Activated CD8-positive, alpha-beta memory T cell treated with anti-CD3 and anti-CD28 coated beads for 48 hours (primary cell): ENCODE measurements at places on chromosomes 6 and 20.

DNA sequence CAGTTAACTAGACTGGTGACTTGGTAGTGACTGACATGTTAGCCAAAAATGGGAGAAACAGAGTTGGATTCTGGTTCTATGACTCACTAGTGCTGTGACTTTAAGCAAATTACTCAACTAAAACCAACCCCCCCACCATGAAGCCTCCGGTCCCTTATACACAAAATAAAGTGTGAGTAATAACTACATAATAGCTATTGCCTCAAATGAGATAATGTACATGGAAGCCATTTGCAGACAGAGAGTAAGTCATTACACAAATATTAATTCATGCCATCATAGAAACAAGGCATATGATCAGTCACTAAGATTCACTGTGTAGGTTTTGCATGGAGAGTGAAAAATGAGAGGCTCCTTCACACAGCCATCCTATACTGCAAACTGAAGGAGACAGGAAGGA lies 111.9 kb downstream of the HIVEP2 start:
- no peak for DNase-seq

DNA sequence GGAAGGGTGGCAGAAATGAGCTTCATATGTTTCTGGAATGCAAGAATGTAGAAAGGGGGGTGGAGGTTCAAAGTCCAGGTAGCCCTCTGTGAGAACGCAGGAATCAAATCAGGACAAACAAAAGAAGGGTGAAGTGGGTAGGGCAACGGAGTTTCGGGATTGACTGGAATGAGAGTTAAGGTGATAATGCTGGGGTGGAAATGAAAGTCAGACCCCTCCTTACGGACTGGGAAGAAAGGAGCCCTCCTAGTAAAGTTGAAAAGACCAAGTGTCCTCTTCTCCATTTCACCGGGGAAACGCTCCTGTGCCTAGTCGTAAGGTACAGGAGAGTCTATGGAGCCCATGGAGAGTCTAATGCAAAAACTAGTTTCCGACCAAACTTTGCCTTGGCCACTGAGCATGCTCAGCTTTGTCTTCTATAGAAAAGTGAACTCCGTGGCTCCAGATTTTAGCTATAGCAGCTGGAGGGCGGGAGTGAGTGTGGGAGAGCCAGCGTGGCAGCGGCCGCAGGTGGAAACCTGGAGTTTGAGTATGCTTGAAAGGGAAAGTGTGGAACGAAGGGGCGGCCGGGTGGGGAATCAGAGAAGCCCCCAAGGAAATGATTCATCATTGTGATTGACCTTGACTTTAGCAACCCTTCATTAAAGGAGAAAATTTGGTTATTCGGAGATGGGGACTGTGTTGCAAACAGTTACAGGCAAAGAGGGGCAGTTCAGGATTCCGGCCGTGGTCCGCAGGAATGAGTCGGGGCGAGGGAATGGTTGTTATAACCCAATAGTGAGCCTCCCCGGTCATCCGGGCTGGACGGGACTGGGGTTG lies 1.3 kb upstream of the LRRC1 start:
- DNase-seq, result no peak

DNA sequence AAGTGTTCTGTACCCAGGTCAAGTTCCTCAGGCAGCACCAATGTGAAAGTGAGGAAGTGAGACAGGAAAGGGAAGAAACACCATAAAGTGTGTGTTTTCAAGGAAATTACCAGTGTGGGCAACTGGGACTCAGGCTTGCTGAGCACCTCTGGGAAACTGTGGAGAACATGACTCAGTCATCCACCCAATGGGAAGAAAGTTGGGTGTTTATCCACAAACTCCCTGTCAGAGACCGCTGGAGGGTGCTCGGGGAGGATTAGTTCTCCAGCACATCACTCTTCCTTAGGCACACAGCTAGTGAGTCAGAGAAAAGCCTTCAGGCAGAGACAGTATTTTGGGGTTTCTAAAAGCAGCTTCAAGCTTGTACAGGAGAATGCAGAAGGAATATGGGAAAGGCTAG lies 93.6 kb downstream of the PCSK2 start:
- no peak for DNase-seq

- DNase-seq, result no peak
Measured at GRCh38 chr6:151018046-151018445, 152.5 kb downstream of the MTHFD1L start.

GRCh38 chr6:148494226-148494625 lies 151.6 kb downstream of the SASH1 start:
- DNase-seq, result no peak

DNA sequence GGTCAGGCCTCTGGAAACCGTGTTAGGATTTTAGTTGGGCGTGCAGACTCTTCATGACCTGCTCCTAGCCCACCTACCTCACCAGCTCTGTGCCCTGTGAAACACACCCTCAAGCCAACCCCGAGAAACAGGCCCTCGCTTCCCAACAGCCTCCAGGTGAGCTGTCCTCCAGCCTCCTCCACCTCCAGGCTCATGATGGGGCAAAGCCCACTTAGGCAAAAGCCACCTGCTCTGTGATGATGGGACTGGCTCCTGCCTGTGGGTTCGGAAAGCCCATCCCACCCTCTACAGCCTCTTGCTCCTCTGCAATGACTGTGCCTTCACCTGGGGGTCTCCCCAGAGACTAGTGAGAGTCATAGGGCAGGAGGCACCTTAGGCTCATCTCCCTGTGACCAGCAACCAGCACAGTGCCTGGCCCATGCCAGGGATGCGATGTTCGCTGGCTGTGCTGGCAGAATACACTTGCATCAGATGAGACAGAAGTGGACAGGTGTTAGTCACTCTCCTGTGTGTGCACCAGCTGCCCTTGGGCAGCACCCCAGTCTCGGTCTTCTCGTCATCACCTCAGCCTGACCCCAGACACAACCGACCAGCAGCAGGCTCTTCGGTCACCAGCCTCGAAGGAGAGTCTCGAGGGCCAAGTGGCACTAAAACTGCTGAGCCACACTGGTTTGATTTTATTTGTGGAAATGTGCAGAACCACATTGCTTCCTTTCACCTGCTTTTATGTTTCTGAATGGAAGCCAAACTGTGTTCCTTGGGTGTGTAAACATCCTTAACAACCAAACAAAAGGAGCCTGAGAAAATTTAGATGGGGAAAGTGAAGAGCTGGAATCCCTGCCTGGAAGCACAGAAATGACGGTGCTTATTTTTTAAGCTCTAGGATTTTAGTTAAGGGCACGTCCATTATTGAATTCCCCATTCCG lies 10.7 kb downstream of the PXDC1 start:
- no peak for DNase-seq

DNA sequence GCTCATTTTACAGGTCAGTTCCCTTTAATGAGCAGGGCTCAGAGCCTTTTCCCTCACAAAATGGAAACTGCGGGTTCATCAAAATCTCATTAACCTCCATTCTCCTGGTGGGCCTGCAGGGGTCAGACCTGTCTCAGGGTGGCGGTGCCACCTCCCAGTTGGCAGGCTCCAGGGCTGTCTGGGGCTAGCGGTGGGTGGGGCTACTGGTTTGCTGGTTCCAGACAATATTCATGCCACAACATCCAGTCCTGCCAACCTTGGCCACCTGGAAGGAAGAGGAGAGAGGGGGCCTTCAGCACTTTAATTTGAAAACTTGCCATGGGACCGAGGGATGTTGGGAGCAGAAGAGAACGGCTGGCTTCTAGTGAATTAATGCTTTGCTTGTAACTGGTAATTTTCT lies 41.9 kb upstream of the CTNNBL1 start:
- no peak for DNase-seq

- no peak for DNase-seq
Measured at GRCh38 chr6:100620085-100620840, 155.5 kb upstream of the SIM1 start.

DNA sequence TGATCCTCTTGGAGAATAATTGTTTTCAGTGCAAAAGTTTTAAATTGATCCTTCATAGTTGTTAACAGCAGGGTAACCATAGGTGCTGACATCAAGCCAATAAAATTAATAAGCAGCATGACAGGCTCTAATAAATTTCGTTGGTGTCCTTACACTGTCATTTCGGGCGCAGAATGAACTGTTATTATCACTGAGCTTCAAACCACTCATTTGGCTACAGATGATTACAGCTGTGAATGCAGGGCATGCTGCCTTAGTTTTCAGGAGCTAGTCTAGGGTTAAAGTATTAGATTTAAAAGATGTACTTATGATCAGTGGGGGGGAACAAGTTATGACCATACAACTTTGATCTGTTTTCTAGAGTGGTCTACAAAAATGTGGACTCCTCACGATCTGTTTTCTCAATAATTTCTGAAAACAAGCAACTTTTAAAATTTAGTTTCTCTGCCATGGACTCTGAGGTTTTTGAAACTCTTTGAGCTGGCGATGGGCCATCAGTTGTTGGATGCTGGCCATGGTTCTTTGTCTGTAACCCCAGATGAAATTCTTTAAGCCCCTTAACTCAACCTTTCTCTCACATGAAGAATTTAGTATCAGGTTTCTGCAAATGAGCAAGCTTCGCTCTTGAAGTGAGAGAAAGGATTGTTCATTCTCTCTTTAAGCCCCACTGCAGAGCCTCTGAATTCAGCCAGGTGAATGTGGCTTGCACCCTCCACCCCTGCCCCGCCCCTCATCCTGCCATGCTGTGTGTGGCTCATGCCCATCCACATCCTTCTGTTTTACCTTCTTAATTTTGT lies 99.1 kb upstream of the MTHFD1L start:
- DNase-seq, result no peak

DNA sequence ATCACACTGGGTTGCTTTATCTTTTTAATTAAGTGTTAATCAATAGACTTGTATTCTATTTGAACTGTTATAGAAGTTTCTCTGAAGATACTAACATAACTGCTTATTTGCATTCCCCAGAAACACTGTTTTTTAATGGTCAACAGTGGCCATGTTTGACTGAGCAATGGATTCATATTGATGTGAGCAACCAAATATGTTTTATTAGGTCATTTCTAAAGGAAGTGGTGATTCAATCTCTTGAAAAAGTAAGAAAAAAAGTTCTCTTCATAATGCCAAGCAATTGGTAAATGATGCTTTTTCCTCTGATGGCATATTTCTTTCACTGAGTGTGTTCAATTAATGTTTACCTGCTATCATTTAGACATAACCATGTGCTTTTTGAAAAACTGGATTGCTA lies 593.0 kb upstream of the CITED2 start:
- no peak for DNase-seq

DNA sequence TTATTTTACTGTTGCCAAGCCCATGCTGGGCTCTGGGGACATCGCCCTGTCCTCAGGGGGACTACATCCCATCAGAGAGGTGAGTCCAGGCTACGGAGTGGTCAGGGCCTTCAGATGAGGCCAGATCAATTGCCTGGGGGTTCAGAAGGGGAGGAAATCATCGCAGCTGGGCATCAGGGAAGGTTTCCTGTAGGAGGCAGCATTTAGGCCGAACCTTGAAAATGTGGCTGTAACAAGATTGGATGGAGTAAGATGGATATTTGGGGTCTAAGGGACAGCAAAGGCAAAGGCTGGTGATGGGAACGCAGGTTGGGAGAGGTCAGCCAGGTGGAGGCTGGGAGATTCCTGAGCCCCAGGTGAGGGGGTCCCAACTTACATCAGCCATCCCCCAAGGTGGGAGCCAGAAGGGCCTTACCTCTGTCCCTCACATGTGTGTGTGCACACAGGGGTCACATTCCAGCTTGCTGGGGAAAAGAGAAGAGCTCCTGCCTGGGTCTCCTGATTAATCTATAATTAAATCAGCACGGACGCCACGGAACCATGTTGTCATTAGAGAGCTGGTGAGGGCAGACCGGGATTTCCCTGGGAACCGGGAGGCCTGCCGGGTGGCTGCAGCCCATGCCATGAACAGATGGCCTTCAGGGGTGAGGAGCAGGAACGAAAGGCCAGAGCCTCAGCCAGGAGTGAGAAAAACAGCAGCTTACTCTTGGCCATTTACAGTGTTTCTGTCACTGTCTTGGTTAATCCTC lies 30.5 kb upstream of the DLGAP4 start:
- no peak for DNase-seq

DNA sequence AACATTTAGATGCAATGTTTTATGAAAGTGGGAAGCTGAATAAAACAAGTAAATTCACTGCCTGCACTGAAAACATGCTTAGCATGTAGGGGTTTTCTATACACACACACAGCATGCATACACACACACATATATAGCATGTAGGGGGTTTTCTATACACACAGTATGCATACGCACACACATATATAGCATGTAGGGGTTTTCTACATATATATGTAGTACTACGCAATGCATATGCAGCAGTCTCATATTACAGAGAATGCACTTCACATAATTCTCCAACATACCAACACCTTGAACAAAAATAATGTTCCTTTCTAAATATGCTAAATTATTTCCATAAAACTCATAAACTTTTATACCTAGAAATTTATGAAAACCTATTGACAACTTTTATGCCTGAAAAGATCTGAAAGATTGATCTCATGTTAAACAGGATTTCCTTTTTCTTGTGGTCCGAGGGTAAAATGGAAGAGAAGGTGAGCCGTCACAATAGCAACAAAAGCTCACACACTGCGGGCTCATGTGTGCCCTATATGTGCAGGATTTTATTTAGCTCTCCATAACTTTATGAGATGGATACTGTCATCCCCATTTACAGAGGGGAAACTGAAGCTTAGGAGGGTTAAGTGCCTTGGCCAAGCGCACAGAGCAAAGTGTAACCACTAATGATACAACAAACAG lies 81.9 kb upstream of the TULP1 start:
- DNase-seq, result no peak

GRCh38 chr20:57180954-57181353 lies 85.5 kb downstream of the BMP7 start:
- no peak for DNase-seq

- no peak for DNase-seq
Measured at GRCh38 chr6:12909833-12910232, 193.3 kb downstream of the PHACTR1 start.

GRCh38 chr20:17017232-17017631 lies 209.6 kb upstream of the PCSK2 start:
- DNase-seq, result no peak

GRCh38 chr6:43740961-43741764 lies 28.8 kb upstream of the VEGFA start:
- no peak for DNase-seq

DNA sequence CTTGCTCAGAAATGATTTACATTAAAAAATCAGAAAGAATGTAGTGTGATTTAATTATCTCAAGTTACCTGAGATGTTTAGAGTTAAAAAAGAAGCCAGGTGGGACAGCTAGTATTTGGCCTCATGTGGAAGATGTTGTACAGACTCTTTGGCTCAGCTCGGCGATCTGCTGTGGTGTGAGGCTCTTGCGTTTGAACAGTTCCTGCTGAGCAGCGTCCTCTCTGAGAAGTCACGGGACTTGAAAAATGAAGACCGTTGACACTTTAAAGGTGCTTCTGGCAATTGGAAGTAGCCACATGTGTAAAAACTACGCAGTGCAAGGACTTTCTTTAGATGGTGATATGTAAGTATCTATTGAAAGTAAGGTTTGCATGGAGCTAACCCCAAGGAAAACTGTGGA lies 169.0 kb downstream of the BACH2 start:
- no peak for DNase-seq

GRCh38 chr6:43921548-43922425 lies 151.8 kb downstream of the VEGFA start:
- no peak for DNase-seq

GRCh38 chr6:122063076-122063475 lies 336.4 kb upstream of the HSF2 start:
- DNase-seq, result no peak

GRCh38 chr20:48933017-48933766 lies 11.7 kb downstream of the ARFGEF2 start:
- DNase-seq, result no peak
